ENCODE measurements at places on chromosomes 2 and 18.
A peak's percentile ranks its signal among the peaks of the same experiment; 100 is the strongest.

- no peak for DNase-seq
Measured at GRCh38 chr2:145022666-145023333, 502.9 kb upstream of the ZEB2 start.

GRCh38 chr2:112792419-112792818 is 8.1 kb upstream of the IL1A start:
- no peak for DNase-seq

DNA sequence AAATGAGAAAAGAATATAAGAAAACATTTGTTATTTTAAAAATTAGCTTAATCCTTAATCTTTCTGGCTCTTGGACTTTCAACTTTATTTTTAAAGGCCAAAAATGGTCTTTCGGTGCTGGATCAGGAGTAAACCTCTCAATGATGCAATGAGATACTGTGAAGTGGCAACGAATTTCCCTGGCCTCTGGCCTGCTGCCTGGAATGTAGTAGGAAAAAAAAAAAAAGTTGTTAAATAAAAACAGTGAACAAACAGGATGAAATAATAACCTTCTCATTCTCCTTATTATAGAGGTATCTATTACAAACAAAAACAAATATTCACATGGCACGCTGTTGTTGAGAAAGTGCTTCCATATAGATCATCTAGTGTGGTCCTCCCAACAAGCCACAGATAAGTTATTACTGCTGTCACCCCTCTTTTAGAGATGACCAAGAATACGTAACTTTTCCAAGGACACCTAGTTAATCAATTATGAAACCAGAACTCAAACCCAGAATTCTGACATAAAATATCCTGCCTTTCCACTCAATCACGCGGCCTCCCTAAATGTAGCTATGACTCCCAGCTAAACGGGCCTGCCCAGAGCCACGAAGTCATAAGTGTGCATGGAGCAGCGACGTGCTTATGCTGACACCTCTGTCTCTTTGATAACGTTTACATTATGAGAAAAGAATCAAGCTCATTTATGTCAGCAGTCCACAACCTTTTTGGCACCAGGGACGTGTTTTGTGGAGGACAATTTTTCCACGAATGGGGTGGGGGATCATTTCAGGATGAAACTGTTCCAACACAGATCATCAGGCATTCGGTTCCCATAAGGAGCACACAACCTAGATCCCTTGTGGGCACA is 170.9 kb downstream of the BCL2 start:
- DNase-seq: peak; percentile 34

- no peak for DNase-seq
Measured at GRCh38 chr2:182133195-182133891, 147.7 kb downstream of the PPP1R1C start.

DNA sequence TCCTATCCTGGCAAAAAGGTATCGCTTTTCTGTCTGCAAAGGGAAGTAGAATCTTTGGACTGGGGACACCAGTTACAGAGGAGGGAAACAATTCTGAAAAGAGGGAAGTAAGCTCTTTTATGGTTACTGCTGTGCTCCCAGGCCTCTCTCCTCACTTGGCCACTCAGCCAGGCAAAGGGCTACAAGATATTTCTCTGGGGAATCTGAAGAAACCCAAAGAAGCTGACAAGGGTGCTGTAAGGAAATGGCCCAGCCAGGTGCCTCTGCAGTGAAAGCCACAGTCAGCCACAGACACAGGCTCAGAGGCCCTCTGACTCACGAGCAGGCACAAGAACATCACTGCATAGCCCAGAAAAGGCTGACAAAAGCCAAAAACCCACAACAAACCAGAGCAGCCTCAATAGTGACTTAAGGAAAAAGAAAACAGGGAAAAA is 5.8 kb downstream of the HDLBP start:
- DNase-seq: no peak

DNA sequence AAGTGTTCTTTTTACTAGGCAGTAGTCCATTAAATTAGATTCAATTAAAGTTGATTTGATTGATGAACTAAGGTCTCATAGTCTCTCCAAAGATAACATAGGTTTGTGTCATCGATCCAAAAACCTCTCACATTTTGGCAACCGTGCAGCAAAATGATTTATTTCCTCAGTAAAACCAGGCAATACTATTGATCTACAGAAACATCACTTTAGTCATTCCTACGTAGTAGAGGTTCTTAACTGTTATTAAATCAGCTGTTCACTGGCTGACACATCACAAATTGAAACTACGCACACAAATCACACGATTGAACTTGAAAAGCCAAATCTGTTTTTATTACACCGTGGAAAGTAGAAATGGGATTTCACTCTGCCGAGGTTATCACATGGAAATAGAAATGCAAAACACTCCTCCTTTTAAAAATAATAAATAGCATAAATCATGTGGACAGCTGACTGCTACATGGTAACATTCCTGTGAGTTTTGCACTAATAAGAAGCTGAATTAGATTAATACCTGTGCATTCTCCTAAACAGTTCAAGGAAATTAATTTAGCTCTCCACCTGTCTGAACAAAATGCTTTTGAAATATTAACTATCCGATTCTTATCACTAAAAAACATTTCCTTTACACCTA is 262.5 kb downstream of the CDH20 start:
- DNase-seq: no peak

DNA sequence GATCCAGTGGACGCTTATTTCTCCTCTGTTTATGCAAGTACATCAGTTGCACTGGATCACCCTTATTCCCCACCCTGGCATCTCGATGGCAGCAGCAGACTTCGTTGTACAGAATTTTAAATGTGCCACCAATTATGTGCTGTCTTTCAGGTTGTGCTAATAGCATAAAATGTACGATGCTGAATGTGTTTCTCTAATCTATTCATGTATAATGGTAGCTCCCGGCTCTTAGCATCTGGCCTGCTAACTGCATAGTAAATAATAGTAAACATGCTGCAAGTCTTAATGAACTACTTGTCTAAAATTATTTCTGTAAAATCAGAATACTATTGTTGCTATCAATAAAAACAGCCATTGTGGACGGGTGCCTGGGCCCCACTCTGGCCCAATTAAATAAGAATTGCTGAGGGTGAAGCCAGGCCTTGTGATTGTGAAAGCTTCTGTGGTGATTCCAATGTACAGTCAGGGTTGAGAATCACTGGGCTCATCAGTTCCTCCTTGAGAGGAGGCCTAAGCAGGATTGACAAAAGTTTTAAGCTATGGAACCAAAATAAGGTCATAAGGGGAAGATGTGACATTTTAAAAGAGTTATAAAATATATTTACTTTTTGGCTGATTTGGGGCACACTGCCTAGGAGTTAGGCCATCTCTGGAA is 14.4 kb upstream of the MYO3B start:
- DNase-seq: no peak

DNA sequence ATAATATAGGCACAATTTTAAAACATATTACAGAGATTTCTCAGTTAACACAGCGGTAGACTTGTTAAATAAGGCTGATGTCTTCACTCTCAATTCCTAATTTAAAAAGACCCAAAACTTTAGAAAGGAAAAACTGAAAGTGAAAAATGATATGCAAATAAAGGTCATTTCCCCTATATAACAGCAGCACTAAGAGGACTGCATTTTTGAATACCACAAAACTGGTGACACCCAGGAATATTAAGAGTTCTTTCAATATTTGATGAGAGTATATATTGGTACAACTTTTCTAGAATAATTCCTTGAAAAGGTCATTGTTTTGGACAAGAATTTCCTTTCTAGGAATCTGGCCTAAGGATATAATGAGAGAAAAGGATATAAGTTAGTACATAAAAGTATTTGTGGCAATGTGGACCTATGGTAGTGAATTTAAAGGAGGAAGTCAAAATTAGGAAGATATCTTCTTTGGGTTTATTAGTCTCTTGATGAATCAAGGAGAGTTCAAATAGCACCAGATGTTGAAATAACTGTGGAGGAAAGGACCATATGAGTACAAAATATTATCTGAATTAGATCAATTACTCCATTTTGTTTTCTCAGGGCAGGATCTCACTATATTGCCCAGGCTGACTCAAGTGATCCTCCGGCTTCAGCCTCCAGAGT is 70.3 kb downstream of the TMEM237 start:
- DNase-seq: no peak

DNA sequence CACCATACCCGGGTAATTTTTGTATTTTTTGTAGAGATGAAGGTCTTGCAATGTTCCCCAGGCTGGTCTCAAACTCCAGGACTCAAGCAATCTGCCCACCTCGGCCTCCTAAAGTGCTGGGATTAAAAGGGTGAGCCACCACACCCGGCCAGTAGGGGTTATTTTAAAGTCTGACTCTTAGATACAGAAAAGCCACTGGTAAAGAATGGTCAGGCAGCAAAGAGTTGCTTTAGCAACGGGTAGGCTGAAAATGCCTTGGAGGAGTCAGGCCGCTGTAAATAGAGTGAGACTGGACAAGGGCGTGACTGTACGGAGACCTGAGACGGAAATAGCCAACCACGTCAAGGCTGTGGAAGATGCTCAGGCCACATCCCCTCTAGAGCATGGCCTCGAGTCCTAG is 54.2 kb downstream of the ACKR3 start:
- DNase-seq: no peak

- DNase-seq: no peak
Measured at GRCh38 chr2:149164296-149164695, 125.8 kb downstream of the LYPD6B start.

- DNase-seq: no peak
Measured at GRCh38 chr2:62415019-62415431, 91.0 kb downstream of the TMEM17 start.

DNA sequence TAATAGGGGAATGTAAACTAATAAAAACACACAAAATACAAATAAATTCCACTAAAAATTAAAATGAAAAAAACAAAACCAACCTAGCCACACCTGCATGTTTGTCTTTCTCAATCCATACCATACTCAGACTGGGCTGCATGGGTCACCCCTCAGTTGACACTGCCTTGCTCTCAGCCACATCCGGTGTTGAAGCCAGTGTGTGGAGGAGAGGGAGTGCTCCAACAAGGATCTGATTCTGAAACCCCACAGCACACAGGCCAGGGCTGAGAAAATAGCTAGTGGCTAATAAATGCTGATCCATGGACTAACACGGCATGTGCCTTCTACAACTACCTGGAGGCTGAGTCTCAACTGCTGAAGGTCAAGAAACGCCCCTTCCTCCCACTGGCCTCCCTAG is 13.7 kb downstream of the RND3 start:
- DNase-seq: no peak

DNA sequence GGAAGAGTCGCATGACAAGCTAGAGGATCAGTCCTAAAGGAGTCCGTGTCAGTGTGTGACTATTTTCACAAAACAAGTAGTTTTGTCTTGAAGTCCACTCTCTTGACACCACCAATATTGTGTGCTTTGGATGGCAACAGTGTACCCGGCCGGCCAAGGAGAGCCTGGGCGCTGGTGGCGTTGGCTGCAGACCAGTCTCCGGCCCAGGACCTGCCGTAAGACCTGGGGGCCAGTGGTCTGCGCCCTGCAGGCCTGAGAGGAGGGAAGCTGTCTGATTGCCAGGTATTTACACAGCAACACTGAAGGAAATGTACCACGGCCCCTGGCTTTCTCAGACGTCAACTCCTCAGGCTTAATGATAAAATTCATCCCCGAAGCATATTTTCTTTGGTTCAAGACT is 472.4 kb upstream of the SALL3 start:
- DNase-seq: no peak

- DNase-seq: no peak
Measured at GRCh38 chr2:120683701-120684100, 52.0 kb upstream of the GLI2 start.

- DNase-seq: no peak
Measured at GRCh38 chr2:159272156-159272555, 14.3 kb downstream of the WDSUB1 start.

- no peak for DNase-seq
Measured at GRCh38 chr2:207327513-207327912, 161.8 kb upstream of the KLF7 start.

DNA sequence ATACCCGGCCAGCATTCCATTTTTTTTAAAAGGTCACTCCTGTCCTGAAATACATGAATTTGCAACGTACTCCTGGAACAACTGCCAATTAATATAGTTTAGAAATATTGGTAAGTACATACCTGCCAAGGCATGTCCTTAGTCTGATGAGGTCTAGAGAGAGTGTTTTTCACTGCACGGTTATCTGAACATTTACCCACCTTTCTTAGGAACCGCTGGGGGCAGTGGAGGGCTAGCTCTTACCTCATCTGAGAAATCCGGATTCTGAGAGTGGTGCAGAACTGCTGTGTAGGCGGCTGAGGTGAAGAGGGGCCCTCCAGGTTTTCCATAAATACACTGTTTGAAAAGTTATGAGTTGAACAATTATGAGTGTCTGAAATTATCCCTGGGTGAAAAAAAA is 133.1 kb upstream of the CCDC195 start:
- no peak for DNase-seq

GRCh38 chr2:137925599-137925998 is 38.7 kb upstream of the HNMT start:
- DNase-seq: no peak

DNA sequence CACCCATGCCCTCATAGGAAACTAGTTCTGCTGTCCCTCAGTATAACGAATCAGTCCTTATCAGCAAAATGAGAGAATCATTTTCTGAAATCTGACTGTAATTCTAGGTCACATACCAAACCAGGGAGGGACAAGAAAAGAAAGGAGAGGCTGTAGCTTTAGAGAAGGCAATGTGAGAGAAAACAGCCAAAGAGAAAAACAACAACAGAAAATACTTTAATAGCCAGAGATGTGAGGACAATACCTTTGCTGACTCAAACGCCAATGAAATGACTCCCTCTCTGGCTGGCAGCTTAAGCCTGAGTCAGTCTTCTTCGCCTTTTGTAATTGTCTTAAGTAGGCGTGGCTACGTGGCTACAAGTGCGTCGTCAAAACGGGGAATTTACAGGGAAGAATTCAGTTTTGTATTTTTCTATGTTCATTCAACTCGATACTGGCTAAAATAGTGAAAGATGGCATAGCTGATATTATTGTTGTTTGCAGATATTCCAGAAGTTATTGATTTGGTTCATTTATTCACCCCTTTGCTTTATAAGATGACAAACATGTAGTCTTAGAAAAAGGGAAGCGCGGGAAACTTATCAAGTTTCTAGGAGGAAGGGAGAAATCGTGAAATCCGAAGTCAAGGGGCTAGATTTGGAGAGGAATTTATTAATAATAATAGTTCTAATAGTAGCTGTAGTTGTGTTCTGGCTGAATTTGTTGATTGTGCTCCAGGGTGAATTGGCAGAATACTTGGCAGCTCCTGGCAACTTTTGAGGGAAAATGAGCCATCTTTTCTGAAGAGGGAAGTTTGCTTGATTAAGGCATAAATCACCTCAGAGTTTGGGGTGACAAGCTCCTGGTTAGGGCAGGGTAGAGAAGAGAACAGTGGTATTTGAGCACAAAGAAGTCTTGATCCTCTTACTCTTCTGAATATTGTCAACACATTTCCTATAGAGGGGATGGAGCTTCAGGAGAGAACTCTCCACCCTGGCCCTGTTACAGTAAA is at the start of gene IL1A:
TSS of gene IL1A (minus strand) at position 295 of the 991 bp plus-strand sequence. CDS start 723 bp downstream, outside the sequence.
- DNase-seq: no peak

GRCh38 chr2:109058191-109058632 is 69.2 kb upstream of the EDAR start:
- no peak for DNase-seq

DNA sequence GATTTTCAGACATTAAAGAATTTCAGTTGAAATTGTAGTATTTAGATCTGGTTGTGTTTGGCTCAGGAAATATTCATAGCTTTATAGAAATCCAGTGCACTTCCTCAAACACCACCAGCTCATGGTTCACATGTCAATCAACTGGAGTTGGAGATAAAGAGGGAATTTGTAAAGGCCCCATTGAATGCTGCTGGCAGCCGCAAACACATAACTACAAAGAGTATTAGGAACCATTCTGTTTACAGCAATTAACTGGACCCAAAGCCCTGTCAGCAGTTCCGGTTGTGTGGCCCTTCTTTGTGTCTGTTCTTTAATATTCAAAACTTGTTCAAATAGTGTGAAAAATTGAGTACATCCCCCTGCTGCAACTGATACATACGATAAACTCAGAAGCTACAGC is 107.4 kb upstream of the LRRTM4 start:
- no peak for DNase-seq

Data from NCI-H2029 (cell line).